ENCODE measurements at places on chromosomes 6 and 20.

GRCh38 chr6:105401247-105402089 lies 1.4 kb downstream of the PREP start:
- no peak for DNase-seq

- no peak for DNase-seq
Measured at GRCh38 chr6:63883597-63883996, 248.0 kb downstream of the PHF3 start.

GRCh38 chr6:100768816-100769351 lies 112.2 kb downstream of the ASCC3 start:
- no peak for DNase-seq

DNA sequence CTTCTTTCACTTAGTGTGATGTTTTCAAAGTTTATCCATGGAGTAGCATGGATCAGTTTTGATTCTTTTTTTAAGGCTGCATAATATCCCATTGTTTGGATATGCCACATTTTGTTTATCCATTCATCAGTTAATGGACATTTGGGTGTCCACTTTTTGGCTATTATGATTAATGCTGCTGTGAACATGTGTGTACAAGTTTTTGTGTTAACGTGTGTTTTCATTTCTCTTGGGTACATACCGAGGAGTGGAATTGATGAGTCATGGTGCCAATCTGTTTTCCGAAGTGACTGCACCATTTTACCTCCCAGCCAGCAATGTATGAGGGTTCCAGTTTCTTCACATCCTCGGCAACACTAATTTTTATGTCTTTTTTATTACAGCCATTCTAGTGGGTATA lies 78.4 kb upstream of the CCDC28A start:
- DNase-seq, result no peak

GRCh38 chr6:5367510-5367909 lies 106.2 kb downstream of the FARS2 start:
- peak; percentile 34 for DNase-seq

DNA sequence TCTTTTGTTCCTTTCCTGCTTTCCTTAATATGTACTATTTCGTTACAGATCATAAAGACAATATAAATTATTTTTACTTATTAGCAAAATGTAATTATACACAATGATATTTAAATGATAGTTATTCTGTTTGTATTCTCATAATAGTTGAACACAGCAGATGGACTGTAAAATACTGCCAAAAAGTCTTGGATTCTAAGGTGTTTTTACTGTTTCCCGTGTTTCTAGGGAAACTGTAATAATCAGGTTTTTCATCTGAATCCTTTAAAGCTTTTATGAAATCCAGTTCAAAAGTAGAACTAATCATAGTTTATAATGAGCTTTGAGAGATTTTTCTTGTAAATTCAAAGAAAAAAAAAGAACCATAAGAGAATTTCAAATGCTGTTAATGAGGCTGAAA lies 148.4 kb downstream of the GRIK2 start:
- DNase-seq, result no peak

GRCh38 chr6:72715119-72715518 lies 93.3 kb downstream of the KCNQ5 start:
- DNase-seq, result peak; percentile 36

DNA sequence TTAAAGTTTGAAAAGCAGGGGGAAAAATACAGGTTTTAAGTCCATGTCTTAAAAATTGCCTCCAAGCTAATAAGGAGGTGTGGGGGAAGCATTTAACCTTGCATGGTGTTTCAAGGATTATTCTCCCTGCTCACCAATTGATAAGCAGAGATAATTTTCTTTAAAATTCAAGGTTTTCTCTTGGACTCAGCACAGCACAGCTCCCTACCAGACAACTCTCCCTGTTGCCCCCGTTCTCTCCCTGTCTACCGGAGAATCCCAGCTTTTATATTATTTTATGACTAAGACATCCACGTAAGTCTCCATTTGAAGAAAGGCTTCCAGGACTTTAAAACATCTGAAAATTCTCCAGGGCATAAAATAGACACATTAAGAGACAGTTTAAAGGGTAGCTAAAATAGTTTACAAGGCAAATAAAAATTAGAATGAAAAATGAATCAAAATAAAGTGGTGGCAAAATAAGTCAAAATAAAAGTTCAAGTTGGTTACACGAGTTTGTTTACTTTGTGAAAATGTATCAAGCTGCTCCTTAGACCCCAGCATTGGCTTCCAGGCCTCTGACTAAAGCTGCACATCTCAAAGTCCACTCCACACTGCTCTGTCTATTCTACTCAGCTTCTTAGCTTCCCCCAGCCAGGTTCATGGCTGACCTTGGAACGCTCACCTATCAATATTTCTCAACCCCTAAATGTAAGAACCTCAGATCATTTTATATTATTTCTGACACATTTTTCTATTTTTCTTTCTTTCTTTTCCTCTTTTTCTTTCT lies 188.6 kb upstream of the PLCB4 start:
- no peak for DNase-seq

DNA sequence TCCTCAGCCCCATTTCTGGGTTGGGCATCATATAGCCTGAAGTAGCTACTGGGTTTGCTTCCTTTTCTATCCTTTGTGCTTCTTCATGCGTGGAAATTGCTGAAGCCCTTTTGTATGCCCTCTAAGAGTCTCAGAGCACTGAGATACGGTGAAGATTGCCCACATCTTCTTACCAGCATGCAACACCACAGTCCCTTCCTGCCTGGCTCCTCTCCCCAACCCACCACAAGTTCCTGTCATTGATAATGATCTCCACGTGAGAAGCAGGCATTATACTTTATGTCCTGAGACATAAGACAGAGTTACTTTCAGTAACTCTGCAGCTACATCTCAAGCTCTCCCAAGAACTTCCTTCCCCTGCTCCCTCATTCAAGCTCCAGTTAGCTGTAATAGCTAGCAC lies 15.8 kb upstream of the PLCB4 start:
- DNase-seq, result no peak

DNA sequence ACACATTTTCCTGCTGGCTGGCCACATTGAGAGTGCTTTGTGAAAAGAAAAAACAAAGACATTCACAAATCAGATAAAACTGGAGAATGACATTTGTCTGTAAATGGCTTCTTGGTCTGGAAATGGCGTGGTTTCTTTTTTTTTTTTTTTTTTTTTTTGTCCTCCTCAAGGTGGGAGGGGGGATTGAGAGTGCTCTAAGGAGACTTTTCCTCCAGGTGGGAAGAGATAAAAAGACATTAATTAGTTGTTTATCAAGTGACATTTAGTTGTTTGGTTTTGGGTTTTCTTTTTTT lies 40.4 kb downstream of the GNAS start:
- no peak for DNase-seq

GRCh38 chr6:7260291-7261031 lies 52.5 kb downstream of the SSR1 start:
- DNase-seq, result no peak

DNA sequence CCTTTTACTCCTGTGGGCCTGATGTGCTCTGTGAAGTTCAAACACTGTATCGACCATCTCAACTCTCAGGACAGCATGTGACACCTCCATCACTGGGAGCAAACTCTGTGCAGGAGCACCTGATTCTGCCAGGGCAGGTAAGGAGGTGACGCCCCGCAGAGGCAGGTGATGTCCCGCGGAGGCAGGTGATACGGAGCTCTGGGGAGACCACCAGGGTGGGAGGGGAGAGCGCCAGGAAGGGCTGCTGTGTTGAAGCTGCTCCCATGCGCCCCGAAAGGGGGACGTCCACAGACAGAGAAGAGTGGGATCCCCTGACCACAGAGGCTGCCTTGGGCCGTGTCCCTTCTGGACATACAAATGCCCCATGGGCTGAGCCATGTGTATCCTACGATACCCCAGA lies 58.3 kb downstream of the DACT2 start:
- DNase-seq, result no peak

DNA sequence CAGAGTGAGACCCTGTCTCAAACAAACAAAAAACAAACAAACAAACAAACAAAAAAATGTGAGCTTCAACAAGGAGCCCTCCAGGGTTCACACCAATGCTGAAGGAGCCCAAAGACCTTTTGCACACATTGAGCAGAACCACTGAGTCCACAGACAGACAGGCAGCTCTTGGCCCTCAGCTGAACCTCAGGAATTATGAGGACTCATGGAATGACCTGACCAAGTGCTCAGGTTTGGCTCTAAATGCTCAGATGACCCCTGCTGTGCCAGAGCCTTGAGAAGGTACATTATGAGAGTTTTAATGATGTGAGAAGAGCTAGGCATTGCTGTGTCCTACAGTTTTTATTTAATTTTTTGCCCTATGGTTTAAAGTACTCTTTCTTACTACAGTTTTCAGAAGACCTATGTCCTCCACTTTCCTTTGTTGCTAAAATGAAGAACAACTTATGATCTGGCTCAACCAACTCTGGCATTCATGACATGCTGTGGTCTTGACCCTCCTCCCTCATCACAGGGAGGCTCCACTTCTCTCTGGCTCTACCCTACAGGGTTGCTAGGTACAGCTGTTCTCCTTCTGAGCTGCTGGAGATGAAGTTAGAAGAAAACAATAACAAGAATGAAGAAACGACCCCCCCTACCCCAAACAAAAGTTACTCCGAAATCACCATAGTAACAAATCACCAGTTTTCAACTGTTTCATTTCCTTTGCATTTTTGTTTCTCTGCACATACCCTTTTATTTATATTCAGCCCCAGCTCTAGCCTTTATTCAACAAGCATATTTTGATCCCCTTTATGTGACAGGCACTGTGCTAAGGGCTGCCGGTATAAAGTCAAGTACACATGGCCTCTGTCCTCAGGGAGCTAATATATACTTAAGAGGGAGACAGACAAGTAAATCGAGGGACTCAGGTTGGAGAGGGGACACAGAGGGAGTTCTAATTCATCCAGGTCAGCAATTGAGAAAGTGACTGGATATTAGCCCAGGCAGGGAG lies 128.7 kb upstream of the TRAF3IP2 start:
- DNase-seq, result no peak

DNA sequence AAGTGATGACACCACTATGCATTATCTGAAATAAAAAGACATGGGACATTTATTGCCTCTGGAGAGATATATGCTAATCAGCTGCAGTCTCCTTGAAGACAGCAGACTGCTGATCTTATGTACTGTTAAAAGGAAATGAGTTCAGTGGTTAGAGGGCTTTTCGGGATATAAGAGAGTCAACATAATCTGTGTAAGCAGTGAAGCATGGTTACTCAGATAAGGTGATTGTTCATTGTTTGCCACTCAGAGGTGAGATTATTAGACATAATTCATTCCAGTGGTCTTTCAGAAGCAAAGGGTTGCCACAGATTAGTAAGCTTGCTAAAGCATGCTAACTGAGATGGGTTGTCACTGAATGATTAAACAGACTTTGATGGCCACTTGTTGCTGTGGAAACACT lies 1450.7 kb upstream of the ADGRB3 start:
- DNase-seq, result no peak

GRCh38 chr6:7691675-7692452 lies 34.0 kb upstream of the BMP6 start:
- no peak for DNase-seq

DNA sequence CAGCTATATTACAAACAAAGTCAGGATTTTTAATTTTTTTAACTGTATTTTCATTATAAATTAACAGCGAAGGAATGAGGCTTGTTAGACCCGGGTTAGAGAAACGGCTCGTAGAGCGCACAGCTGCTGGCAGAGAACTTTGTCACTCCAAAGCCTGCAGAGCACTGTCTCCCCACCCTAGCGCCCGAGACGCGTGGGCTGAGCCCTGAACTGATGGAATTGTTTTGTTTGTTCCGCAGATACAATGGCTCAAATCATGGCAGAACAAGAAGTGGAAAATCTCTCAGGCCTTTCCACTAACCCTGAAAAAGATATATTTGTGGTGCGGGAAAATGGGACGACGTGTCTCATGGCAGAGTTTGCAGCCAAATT lies 810 bp downstream of the LAMP5 start:
- no peak for DNase-seq

DNA sequence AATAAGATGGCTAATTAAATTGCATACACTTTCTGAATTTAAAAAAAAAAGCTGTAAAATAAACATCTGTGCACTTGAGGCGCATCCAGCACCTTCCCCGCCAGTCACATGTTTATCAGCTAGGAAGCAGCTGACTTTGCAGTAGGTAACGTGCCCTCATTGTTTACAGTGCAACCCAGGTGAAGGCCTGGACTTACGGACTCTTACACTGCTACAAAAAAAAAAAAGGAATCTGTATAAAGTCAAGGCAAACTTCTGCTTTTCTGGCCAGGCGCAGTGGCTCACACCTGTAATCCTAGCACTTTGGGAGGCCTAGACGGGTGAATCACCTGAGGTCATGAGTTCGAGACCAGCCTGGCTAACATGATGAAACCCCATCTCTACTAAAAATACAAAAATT lies 327.8 kb downstream of the CDH4 start:
- DNase-seq, result no peak

DNA sequence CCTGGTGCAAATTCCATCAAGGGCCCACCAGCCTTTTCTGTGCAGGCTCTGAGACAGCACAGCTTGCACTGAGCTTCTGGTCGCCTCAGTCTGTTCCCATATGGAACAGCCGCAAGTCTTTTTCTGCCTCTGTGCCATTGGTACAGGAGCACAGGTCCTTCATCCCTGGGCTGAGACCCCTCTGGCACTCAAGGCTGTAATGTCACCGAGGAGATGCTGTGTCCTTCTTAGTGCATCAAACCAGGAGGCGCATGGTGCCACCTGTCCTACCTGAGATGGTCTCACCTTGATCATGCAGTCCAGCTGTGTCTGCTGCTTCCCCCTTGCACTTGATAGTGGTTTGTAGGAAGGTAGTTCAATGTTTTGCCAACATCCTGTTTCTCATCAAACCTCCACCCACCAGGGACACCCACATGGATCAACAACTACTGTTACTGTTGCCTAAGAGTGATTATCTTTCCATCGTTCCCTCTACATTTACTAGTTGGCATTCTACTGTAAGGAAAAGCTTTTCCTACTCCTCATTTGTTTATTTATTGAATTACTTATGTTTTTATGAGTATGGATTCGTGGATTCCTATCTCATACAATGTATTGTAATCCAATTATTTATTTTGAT lies 29.0 kb downstream of the FAM50B start:
- no peak for DNase-seq

GRCh38 chr6:22007469-22007868 lies 289.4 kb downstream of the PRL start:
- no peak for DNase-seq

GRCh38 chr6:154930451-154930851 lies 64.7 kb upstream of the TIAM2 start:
- no peak for DNase-seq

All from T47D (cell line).